Left ventricle myocardium inferior (tissue), 1 donor: ENCODE measurements at places on chromosomes 4 and X. TPM values are rescaled to one million over a fixed set of nuclear protein-coding genes. Genes with fewer than 3 reads are reported as not detected.
A peak's percentile ranks its signal among the peaks of the same experiment; 100 is the strongest.

- H3K4me3 ChIP-seq, result no peak overlapping the region
- H3K27me3 ChIP-seq, result no peaks in the 10 kb centered on the region
- no peak for DNase-seq
- H3K36me3 ChIP-seq, result peaks cover 8% of the 10 kb centered on the region
- H3K27ac ChIP-seq, result no peak overlapping the region
Observed at GRCh38 chr4:165319030-165319429, 8.4 kb upstream of the MSMO1 start.

PRSS12 gene
- total RNA-seq, result not detected

DNA sequence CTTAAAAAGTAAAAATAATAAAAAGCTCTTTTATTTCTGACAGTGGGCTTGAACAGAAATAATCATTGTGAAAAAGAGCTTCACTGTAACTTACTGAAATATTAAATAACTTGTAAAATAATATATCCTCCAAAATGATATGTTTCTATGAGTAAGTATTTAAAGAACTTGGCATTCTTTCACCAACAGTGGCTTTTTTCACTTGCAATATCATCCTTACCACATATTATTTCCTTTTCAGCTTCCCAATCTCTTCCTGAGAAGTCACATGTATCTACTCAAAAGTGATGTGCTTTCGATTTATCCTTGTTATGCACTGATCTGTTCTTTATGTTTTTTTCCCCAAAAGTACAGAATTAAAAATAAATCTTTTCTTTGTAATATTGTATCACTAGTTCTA lies 2.2 kb upstream of the PCDH18 start:
- H3K27me3 ChIP-seq, result peaks cover 27% of the 10 kb centered on the region
- H3K27ac ChIP-seq, result peak overlapping the region; percentile 85
- no peaks in the 10 kb centered on the region for H3K36me3 ChIP-seq

RBM46 gene
- total RNA-seq, result not detected

- no peaks in the 10 kb centered on the region for H3K4me1 ChIP-seq
- H3K36me3 ChIP-seq, result no peaks in the 10 kb centered on the region
- no peak for DNase-seq
- no peak overlapping the region for H3K4me3 ChIP-seq
- no peaks in the 10 kb centered on the region for H3K27me3 ChIP-seq
Observed at GRCh38 chrX:148885203-148885602, 384.8 kb downstream of the AFF2 start.

RNF113A gene
- 9.3 TPM for total RNA-seq

GAGE12E gene
- total RNA-seq, result not detected

DNA sequence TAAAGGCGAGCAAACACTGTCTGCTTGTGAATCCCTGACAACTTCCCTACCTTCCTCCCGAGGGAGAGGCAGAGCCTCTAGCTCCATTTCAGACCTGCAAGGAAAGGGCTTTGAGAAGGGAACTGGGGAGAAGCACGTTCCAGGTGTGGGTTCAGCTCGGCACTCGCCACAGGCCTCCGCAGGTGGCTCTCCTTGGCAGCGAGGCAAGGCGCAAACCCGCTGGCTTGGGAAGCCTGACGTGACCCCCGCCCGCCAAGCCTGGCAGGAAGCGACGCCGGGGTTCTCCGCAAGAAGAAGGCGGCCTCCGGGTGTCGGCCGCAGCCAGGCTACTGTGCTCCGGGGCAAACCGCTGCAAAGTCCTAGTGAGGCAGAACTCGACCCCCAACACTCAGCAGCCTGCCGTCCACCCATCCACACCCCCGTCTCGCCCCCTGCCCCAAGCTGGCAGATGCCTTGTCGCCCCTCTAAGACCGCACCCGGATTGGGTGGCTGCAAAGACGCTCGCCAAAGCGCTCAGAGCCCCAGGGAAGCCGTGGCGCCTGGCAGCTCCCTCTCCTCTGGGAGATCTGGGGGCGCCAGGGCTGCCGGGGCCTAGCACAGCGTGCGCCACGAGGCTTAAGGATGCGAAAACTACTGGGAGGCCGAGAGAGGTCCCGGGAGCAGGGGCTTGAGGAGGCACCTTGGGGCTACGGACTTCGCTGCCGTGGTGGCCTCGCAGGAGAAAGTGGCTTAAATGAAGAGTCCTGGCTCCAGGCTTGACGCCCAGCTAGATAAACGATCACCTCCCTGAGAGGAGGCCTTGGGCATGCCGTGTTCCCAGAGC lies 21.8 kb downstream of the NKX3-2 start:
- no peaks in the 10 kb centered on the region for H3K36me3 ChIP-seq
- H3K27ac ChIP-seq, result no peak overlapping the region
- peaks cover 13% of the 10 kb centered on the region for H3K4me1 ChIP-seq
- peak overlapping the region; percentile 46 for H3K4me3 ChIP-seq

DNA sequence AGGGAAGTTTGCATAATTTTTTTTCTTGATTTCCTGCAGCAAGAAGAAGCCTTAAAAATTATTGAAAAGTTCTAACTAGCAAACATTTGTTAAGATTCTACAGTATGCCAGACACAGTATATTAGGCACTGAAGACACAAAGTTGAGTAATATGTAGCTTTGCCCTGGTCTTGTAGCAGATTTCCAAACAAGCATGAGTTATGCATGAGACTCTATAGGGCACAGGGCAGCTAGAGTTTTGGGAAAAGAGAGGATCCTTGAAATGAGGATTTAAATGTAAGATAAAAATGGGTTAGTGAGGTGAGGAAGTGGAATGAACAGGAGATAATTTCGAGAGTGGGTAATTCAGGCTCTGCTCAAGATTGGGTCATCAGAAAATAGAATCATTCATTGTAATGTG lies 8.6 kb upstream of the GPRIN3 start:
- no peaks in the 10 kb centered on the region for H3K36me3 ChIP-seq
- H3K27me3 ChIP-seq, result no peaks in the 10 kb centered on the region
- peaks cover 16% of the 10 kb centered on the region for H3K4me1 ChIP-seq
- H3K4me3 ChIP-seq, result no peak overlapping the region

- no peaks in the 10 kb centered on the region for H3K4me1 ChIP-seq
- no peak overlapping the region for H3K4me3 ChIP-seq
- H3K36me3 ChIP-seq, result no peaks in the 10 kb centered on the region
- no peak overlapping the region for H3K27ac ChIP-seq
- DNase-seq, result no peak
- no peaks in the 10 kb centered on the region for H3K27me3 ChIP-seq
Observed at GRCh38 chr4:188158336-188158735, 19.1 kb downstream of the TRIML1 start.

- H3K27me3 ChIP-seq, result no peaks in the 10 kb centered on the region
- peak; percentile 24 for DNase-seq
- H3K36me3 ChIP-seq, result no peaks in the 10 kb centered on the region
- H3K4me1 ChIP-seq, result no peaks in the 10 kb centered on the region
Observed at GRCh38 chr4:156609421-156609820, 362.2 kb downstream of the PDGFC start.

GRCh38 chr4:153483432-153484418 lies 17.6 kb downstream of the TMEM131L start:
- H3K27me3 ChIP-seq, result no peaks in the 10 kb centered on the region
- H3K36me3 ChIP-seq, result no peaks in the 10 kb centered on the region
- H3K4me3 ChIP-seq, result peak overlapping the region; percentile 47
- peak overlapping the region; percentile 74 for H3K27ac ChIP-seq
- H3K4me1 ChIP-seq, result peaks cover 66% of the 10 kb centered on the region

PAGE4 gene
- not detected for total RNA-seq

WNK3 gene
- total RNA-seq, result 0.88 TPM

GRCh38 chrX:39150220-39150619 lies 349.0 kb downstream of the MID1IP1 start:
- no peaks in the 10 kb centered on the region for H3K4me1 ChIP-seq
- no peaks in the 10 kb centered on the region for H3K27me3 ChIP-seq
- no peak overlapping the region for H3K4me3 ChIP-seq
- DNase-seq, result no peak

CABS1 gene
- not detected for total RNA-seq

GRCh38 chrX:39873117-39873516 lies 224.6 kb downstream of the BCOR start:
- no peak overlapping the region for H3K27ac ChIP-seq
- no peaks in the 10 kb centered on the region for H3K36me3 ChIP-seq
- H3K27me3 ChIP-seq, result no peaks in the 10 kb centered on the region
- no peak overlapping the region for H3K4me3 ChIP-seq

DNA sequence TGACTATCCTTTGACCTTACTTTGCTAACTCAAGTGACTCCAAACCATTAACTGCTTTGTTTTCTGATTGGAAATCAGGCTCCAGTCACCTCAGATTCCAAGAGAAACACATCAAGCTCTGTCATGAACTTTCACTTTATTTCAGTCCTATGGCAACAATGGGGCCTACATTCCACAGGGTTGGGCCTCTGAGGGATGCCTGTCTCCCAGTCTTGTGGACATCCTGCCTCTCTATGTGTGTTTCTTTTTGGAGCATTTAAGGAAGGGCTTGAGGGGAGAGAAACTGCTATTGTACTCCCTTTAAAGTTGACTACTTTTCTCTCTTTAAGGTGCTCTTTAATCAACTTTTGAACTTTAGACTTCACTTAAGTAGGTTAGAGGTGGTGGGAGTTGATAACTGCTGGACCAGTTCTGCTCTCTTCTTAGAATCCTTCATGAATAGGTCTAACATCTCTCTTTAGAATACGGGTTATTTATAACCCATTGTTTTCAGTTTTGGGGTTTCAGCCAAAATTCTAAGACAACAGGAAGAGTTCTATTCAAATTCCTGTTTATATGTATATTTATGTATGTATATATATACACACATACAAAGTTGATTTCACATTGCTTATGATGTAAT lies 274.3 kb upstream of the NR3C2 start:
- no peaks in the 10 kb centered on the region for H3K36me3 ChIP-seq
- H3K4me1 ChIP-seq, result peaks cover 14% of the 10 kb centered on the region
- no peak for DNase-seq
- no peak overlapping the region for H3K4me3 ChIP-seq
- no peaks in the 10 kb centered on the region for H3K27me3 ChIP-seq
- peak overlapping the region; percentile 72 for H3K27ac ChIP-seq

SPIN2A gene
- total RNA-seq, result 0.22 TPM

GRCh38 chr4:143054971-143055370 lies 129.7 kb upstream of the USP38 start:
- H3K27ac ChIP-seq, result no peak overlapping the region
- no peak overlapping the region for H3K4me3 ChIP-seq
- no peak for DNase-seq
- H3K4me1 ChIP-seq, result no peaks in the 10 kb centered on the region
- H3K36me3 ChIP-seq, result no peaks in the 10 kb centered on the region

DNA sequence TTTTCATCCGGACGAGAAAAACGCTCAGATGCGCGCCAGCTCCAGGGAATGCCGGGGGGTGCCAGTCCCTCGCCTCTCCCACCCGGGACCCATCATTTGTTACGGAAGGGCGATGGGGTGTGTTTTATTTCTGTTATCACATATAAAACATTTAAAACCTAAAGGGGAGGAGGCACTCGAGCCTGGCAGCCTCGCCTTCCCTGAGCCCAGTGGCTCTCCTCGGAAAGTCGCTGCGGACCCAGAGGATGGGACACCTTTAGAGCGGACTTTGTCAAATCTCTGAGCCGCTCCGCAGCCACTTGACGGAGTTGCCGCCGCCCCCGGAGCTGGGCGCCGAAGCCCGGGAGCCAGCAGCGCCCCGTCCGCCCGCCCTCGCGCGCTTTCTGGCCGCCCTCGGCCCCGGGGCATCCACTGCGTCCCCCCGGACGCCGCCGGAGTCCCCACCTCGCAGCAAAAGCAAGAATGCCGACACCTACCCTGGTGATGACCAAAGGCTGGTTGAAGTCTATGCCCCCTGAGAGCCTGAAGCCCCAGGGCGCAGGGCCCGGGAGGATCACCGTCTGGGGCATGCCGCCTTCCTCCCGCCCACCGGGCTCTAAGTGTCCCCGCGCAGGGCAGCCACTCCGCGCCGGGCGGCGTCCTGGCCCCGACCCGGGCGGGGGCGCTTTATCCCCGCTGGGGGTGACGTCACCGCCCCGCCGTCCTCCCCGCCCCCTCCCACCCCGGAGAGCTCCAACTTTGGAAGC lies at the start of gene PDLIM3:
Gene PDLIM3 (minus strand): TSS at position 642 of the 746 bp plus-strand sequence. CDS start 73 bp downstream, at position 569.
- peak within 1 kb of the TSS; percentile 86 for H3K4me3 ChIP-seq
- DNase-seq, result peak; percentile 75
- peak within 1 kb of the TSS; percentile 95 for H3K27ac ChIP-seq
- H3K36me3 ChIP-seq, result no peaks in the 10 kb centered on the region

GRCh38 chr4:41728573-41728913 lies 20.0 kb downstream of the PHOX2B start:
- H3K27ac ChIP-seq, result no peak overlapping the region
- no peaks in the 10 kb centered on the region for H3K36me3 ChIP-seq

DNA sequence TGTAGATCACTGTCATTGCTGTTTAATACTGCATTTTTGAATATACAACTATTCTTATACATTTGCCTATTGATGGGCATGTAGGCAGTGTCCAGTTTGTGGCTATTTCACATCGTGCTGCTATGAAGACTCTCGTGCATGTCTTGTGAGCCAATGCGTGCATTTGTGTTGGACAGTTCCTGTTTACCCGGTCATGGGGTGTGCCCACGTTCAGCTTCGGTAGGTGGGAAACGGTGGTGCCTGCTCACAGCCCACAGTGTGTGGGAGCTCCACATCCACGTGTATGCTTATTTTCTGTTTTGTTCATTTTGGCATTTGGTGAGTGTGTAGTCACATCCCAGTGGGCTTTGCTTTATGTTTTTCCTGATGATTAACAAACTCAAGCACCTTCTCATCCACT lies 19.7 kb upstream of the RNF212 start:
- DNase-seq, result no peak
- no peaks in the 10 kb centered on the region for H3K36me3 ChIP-seq
- no peak overlapping the region for H3K4me3 ChIP-seq
- H3K27ac ChIP-seq, result no peak overlapping the region

- no peaks in the 10 kb centered on the region for H3K27me3 ChIP-seq
- no peak overlapping the region for H3K4me3 ChIP-seq
- H3K27ac ChIP-seq, result no peak overlapping the region
Observed at GRCh38 chr4:48270951-48271473, 1.4 kb upstream of the TEC start.

DNA sequence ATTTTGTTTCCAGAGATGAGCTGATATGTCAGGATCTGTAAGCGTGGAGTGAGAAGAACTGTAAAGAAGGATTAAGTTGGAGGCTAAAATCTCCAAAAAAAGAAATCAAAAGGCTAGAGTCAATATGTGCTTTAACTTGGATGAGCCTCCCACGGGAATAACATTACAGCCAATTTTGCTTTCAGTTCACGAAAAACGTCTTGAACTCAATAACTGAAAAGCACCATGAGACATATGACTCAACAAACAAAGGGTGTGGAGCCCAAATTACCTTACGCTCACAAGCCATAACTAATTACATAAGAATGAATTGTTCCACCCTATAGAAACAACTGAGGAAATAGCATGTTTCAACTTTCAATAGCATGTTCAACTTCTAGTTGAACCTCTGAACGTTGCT lies 22.3 kb downstream of the TMPRSS11D start:
- H3K27me3 ChIP-seq, result no peaks in the 10 kb centered on the region
- H3K27ac ChIP-seq, result no peak overlapping the region
- DNase-seq, result no peak
- no peak overlapping the region for H3K4me3 ChIP-seq

DNA sequence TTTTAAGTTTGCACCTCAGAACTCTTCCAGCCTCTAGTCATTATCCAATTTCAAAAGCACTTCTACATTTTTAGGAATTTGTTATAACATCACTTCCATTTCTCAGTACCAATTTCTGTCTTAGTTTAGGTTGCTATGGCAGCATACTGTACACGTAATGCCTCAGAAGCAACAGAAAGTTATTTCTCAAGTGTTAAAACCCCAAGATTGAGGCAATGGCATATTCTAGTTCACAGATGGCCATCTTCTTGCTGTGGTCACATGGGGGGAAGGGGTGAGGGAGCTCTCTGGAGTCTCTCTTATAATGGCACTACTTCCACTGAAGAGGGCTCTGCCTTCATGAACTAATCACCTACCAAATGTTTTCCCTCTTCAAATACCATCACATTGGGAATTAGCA lies 220.3 kb upstream of the CTSO start:
- no peak for DNase-seq
- no peak overlapping the region for H3K27ac ChIP-seq
- H3K4me3 ChIP-seq, result no peak overlapping the region
- H3K27me3 ChIP-seq, result no peaks in the 10 kb centered on the region
